H1 (cell line): ENCODE measurements at places on chromosomes 5 and 9.

- DNase-seq: no peak
These were observed 52.2 kb downstream of the ABHD17B start for GRCh38 chr9:71858812-71859211.

- DNase-seq: no peak
These were observed 32.1 kb upstream of the MSANTD3 start for GRCh38 chr9:100394816-100395215.

DNA sequence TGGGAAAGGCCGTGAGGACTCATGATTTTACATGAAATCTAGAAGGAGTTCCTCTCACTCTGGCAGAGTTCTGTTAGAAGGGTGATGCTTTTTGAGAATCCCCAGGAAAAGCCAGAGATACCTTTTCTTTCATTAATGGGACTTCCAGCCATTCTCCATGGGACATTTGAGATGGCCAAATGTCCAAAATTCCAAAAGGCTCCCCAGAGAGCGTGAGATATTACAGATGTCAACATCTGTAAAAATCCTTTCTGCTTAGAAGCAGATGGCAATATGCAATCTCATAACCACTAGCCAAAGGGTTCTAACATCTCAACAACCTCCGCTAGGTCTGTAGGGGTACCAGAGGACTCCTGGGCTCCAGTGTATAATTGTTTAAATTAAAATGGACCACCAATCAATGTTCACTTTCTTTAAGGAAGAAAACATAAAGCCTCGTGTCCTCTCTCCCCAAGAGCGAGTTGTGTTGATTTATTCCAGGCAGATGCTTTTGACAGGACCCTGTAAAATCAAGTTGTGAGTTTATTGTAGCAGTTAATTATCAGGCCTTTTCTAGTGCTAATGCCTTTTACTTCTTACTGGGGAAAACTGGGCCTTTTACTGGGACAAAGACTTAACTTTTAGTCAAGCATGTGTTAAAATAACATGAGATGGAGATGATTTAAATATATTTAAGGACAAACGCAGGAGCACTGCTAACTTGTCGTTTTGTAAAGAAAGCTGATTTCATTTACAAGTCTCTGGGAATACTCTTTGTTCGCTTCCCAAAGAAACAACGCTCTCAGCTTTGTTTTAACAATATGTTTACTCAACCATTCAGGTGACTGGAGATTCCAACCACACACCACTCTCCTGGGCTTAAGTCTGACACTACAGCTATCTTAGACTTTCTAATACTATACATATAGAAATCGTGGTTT is 4.8 kb downstream of the GAS1 start:
- no peak for DNase-seq

GRCh38 chr5:165642366-165642765 is 2136.9 kb downstream of the MAT2B start:
- no peak for DNase-seq

GRCh38 chr5:156594406-156594805 is 255.7 kb upstream of the PPP1R2B start:
- no peak for DNase-seq

DNA sequence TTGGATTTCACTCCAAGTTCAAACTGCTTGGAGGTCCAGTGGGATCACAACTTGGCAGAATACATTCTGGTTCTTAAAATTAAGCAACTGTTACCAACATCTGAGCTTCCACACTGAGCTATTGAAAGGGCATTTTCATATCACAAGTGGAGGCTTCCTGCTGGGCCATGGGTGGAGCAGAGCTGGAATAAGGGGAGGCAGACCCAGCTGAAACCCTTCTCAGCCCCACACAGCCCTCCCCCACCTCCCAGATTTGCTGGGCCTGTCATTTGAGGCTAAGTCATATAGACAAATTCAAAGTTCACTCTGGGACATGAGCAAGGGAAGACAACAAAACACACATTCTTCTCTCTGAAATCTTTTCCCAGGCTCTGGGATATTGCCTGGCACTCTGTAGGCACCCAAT is 79.9 kb downstream of the ACTL7B start:
- DNase-seq: no peak
